ENCODE measurements at places on chromosomes 12 and 14. TPM values are rescaled to one million over a fixed set of nuclear protein-coding genes. Genes with fewer than 3 reads are reported as not detected.
A peak's percentile ranks its signal among the peaks of the same experiment; 100 is the strongest.

GRCh38 chr12:40107098-40107802 is 1.4 kb upstream of the SLC2A13 start:
- DNase-seq: peak; percentile 95

Gene SERPINA3
- total RNA-seq: 3.6 TPM

DNA sequence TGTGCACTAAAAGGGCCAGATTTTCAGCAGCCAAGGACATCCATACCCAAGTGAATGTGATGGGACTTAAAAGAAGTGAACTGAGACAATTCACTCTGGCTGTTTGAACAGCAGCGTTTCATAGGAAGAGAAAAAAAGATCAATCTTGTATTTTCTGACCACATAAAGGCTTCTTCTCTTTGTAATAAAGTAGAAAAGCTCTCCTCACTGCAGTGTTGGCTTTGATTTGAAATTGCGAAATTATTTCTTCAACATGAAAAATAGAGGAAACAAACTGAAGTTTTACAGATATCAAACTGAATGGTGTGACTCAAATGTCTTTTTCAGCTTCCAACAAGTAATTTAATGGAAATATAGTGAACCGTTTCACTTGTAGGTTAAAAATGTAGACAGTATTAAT is 11.3 kb upstream of the KCNMB4 start:
- no peak for DNase-seq

Gene ZFHX2
- total RNA-seq: not detected

Gene VDR
- total RNA-seq: 0.26 TPM

Measured in uterus (tissue), 4 donors.